AG08395 (cell line): ENCODE measurements at places on chromosomes 6 and 20.
A peak's percentile ranks its signal among the peaks of the same experiment; 100 is the strongest.

- DNase-seq, result no peak
Observed at GRCh38 chr6:21390532-21391213, 202.9 kb upstream of the SOX4 start.

DNA sequence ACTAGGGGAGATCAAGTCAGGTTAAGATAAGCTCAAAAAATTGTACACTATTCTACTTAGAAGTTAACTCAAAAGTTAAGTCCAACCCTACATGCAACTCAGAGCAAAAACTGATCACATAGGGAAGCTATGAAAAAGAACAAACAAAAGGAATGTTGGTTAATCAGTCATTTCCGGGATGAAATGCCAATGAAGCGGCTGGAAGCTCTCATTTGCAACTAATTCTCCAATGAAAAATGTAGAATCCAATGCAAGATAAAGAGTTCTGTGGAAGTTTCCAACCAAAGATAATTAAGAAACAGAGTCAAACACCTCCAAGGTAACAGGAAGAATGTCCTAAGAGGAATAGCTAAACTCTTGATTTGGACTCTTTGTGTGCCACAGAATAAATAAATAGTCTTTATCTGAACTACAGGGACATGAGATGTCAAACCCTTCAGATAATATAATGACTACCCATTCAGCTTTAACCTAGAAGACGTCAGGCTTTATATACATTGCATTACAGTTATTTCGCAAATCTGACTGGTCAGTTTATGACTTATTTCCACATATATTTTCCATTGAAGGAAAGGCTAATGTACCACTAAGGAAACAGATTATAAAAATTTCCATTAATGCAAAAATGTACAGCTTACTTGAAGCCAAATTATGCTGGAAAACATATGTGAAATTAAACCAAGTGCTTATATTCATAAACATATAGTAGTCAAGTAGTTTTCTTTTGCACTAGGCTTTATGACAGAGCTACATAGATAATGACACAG is 48.0 kb upstream of the DST start:
- DNase-seq, result peak; percentile 62

- no peak for DNase-seq
Observed at GRCh38 chr6:32609391-32609730, 19.7 kb upstream of the HLA-DRB1 start.

GRCh38 chr6:89194559-89194958 is 22.6 kb downstream of the GABRR1 start:
- no peak for DNase-seq

DNA sequence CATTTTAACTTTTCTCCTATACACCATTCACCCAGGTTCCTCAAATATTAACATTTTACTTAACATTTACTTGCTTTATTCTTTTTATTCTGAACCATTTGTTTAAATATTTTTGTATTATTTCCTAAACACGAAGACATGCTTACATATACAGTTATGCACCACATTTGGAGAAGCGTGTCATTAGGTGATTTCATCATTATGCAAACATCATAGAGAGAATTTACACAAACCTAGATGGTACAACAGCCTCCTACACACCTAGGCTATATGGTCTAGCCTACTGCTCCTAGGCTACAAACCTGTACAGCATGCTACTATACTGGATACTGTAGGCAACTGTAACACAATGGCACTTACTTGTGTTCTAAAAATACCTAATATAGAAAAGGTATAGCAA is 6.6 kb downstream of the TDP2 start:
- no peak for DNase-seq

GRCh38 chr20:1879369-1879768 is 15.8 kb upstream of the SIRPA start:
- no peak for DNase-seq

DNA sequence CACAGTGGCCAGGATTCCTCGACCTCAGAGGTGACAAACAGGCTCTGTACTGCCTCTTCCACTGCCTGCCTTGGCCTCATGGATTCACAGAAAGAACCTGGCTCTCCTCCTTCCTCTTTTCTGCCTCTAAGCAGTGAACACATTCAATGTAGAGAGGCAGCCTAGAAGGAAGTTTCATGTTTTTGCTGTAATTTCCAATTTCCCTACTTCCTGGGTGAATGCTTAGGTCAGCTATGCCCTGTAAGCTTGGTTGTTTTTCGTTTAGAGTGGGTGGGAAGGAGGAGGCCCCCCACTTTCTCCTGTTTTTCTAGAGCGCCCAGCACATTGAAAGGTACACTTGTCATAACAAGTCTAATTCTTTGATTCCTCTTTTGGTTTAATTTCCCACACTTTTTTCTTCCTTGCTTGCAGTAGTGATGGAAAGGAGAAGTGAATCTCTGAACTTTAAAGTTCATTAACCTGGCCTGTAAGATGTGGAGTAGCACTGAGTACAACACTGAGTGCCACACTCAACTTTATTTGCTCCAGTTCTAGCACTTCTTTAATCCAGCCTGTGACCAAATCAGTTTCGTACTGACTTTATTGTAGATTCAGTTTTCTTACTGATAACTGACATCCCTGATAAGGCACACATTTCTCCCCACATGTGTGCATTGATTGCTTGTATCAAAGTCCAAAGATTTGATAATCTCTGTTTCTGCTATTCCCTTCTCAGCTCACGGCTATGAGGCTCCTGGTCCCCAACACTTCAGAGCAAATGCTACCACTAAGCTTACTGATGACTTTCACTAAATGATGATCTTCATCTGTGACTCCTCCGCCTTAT is 100.0 kb upstream of the MAN1A1 start:
- DNase-seq, result no peak

DNA sequence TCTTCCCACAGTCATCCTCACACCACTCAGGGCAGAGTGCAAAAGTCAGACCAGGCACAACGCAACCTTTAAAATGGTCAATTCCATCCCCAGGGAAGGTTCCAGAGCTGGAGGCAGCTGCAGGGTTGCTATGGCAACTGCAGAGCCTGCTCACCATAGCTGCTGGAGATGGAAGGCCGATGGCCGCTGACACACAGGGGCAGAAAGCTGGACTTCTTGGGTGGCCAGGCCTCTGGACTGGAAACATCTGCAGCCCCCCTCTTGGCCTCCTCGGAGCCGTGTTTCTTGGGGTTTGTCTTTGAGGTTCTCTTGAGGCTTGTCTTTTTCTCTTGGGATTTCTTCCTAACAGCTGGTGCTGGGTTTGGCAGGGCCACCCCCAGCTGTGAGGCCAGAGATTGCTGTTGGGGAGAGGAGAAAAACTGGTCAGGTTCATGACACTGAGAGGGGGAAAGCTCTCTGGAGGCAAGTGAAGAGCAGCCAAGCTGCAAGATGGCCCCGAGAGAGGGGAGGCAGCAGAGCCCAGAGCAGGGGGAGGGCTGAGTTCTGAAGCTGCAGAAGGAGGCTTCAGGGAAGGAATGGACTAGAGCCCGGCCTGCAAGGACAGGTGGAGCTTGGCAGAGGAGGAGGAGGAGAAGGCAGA is 10.2 kb downstream of the BNIP5 start:
- no peak for DNase-seq

- no peak for DNase-seq
Observed at GRCh38 chr20:16758454-16759180, 10.5 kb downstream of the OTOR start.

DNA sequence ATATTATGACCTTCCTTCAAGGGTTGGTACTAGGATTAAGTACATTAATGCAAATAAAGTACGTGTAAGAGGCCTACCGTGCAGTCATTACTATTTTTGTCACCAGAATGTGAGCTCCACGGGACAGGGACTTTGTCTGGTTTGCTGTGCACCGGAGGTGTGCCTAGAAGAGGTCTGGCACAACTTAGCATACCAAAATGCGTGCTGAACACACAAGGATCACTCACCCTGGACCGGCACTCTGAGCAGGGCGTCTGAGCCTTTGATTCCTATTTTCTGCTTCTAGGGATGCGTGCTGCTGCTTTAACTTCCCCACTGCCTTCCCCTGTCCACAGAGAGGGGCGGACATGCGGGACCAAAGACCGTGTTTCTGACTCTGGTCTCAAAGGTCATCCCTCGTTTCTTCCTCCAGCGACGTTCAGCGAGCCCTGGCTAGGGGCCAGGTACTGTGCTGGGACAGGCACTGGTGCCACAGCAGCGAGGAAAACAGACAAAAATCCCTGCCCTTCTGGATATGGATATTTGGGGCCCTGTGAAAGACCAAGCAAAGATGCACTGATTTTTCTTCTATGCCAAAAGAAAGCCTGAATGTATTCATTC is 222.7 kb downstream of the BMP7 start:
- no peak for DNase-seq

DNA sequence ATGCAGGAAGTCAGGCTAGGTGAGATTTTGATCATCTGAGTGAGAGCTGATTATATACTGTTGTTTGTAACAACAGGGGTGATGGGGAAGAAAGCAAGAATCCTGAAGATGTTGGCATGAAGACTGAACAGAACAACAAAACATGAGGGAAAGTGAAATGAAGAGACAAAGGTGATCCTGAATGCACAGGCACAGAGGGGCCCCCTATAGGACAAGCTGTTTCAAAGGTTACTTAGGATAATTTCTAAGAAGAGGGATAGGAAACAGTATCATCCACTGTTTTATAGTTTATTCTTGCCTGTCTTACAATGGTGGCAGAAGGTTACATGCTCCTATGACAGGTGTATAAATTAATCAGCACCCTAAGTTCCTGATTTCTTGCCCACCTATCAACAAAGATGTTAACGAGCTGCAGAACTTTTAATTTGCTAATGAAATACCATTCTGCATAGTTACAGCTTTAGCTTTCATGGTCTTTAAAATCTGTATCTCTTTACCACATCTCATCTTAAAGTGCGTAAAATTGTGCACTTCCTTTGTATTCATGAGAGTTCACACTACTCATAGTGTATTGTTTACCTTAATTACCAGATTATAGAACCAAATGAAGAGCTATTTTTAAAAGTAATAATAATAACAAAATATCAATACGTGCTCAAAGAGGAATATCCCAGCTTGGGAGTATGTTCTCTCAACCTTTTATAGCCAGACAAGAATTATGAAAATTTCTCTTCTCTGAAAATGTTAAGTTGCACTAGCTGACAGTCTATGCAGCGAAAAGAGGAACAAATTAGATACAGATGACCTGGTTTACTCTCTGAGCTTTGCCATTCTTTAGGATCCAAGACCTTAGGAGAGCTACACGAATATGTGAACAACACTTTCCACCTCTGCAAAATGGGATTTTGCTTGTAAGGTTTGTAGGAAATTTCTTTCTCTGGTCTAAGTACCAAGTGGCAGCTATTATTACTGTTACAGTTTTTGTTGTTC is 192.5 kb downstream of the EDN1 start:
- no peak for DNase-seq

GRCh38 chr6:24907919-24908649 is 27.7 kb downstream of the RIPOR2 start:
- DNase-seq, result no peak

DNA sequence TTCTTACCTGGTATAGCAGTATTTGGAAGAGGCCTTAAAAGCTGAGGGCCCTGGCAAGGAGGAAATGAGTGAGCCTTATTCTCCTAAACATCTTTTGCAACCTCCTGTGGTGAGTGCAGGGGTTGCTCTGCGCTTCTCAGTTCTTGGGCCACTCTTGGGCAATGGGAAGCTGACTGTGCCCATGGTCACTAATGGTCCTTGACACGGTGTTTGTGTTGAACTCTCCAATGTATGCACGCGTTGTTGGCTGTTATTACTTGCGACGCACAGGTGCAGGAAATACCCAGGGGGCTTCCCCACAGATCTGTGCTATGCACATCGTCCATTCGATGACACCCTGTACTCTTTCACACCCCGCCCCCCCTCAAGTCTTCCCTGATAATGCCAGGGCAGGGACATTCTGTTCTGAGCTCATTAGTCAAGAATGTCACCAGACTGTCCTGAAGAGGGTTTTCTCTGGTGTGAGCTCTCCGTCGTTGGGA is 79.7 kb downstream of the EDN1 start:
- DNase-seq, result no peak

- no peak for DNase-seq
Observed at GRCh38 chr6:37679539-37680476, 17.9 kb downstream of the MDGA1 start.

GRCh38 chr6:132811276-132811675 is 3.1 kb upstream of the RPS12 start:
- DNase-seq, result no peak

DNA sequence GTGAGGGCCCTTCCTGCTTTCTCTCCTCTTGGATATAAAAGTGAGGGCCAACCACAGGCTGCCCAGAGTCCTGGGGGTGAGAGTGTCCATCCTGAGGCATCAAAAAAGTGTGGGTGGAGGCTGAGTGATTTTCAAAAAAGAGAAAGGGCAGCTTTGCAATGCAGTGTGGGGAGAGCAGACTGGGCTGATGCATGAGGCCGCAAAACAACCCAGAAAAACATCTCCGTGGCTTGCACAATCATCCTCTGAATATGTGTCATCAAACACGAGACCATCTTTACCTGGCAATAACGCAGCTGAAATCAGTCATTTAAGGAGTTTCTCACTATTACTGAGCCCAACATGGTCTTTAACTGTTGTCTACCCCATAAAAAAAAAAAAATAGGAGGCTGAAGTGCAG is 191.2 kb upstream of the SOX4 start:
- DNase-seq, result peak; percentile 75

GRCh38 chr6:29853245-29853644 is 25.6 kb downstream of the HLA-G start:
- no peak for DNase-seq

- DNase-seq, result no peak
Observed at GRCh38 chr6:142482974-142483373, 181.2 kb downstream of the ADGRG6 start.

DNA sequence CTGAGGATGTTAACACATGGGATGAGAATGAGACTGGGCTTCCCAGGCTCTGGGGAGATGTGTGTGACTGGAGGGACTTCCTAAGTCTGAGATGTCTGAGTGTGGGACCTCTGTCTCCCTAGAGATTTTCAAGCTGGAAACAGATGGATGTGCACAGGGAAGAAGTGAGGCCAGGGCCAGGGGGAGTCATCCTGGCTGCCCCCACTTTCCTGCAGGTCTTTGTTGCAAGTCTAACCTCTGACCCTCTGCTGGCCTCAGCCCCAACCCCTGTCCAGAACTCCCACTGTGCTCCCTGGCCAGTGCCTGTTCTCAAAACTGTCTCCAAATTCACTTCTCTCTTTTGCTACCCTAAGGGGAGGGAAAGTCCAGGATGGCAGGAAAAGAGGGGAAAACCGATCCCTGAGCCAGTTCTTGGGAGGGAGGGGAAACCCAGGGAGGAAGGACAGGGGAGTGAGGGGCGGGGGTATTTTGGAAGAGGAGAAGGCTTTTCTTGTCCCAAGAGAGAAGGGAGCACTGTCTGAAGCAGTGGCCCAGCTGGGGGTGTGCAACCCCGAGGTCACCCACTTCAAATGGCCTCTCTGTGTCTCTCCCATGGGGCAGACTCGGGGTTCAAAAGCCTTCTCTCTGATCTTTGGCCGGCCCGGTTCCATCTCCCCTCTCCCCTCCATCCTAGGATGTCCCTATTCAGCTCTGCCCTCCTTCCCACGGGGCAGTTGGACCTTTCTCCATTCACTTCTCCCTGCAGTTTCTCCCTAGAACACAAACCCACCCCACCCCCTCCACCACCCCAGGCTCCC is 3.1 kb downstream of the PPP1R18 start:
- DNase-seq, result no peak

- DNase-seq, result peak; percentile 46
Observed at GRCh38 chr6:75855052-75855451, 106.0 kb downstream of the MYO6 start.
